ENCODE measurements at places on chromosomes 12 and 14. TPM values are rescaled to one million over a fixed set of nuclear protein-coding genes. Genes with fewer than 3 reads are reported as not detected.

GRCh38 chr14:105884808-105885281 is 358.5 kb downstream of the TMEM121 start:
- DNase-seq = no peak

GRCh38 chr14:68694516-68695235 is 98.2 kb downstream of the ZFP36L1 start:
- DNase-seq = no peak

DNA sequence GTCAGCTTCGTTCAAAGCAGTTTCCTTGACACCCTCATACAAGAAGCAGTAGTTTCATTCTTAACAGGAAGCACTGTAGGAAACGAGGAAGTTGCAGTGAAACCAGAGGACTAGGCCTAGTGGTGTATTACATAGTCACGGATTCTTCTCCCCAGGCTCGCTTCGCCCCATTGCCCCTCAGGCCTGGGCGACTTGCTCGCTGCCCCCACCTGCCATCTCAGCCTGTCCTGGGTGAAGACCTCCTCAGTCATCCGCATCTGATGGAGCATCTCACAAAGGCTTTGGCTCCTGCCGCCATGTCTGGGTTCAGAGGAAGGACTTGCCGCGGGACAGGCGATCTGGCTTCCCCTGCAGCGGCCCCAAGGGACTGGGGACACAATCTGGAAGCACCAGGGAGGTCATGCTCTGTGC is 93.5 kb downstream of the LMNTD1 start:
- no peak for DNase-seq

DNA sequence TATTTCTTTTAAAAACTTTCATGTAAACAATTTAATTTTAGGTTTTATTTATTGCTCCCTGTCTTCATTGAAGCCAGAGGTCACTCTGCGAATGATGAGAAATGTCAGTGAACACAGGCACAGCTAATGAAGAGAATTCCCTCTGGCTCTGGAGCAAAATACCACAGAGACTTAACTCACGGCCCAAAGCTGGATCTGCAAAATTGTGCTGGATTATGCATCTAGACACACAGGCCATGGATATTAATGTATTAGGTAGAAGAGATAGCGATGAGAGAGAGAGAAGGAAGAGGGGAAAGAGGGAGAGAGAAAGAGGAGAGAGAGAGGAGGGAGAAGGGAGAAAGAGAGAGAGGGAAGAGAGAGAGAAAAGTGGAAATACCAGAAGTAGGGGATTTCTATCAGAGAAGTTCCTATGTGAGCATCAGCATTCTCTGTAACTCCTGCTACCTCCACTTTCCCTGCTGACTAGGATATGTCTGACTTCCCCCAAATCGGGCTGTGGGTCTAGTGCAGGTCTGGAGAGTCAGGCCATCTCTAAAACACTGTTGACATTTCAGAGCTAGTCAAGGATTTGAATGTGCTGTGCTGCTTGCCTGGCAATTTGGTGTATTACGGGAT is 3.7 kb downstream of the ARHGDIB start:
- no peak for DNase-seq

- no peak for DNase-seq
Measured at GRCh38 chr14:68341411-68342212, 451.3 kb downstream of the ZFP36L1 start.

DNA sequence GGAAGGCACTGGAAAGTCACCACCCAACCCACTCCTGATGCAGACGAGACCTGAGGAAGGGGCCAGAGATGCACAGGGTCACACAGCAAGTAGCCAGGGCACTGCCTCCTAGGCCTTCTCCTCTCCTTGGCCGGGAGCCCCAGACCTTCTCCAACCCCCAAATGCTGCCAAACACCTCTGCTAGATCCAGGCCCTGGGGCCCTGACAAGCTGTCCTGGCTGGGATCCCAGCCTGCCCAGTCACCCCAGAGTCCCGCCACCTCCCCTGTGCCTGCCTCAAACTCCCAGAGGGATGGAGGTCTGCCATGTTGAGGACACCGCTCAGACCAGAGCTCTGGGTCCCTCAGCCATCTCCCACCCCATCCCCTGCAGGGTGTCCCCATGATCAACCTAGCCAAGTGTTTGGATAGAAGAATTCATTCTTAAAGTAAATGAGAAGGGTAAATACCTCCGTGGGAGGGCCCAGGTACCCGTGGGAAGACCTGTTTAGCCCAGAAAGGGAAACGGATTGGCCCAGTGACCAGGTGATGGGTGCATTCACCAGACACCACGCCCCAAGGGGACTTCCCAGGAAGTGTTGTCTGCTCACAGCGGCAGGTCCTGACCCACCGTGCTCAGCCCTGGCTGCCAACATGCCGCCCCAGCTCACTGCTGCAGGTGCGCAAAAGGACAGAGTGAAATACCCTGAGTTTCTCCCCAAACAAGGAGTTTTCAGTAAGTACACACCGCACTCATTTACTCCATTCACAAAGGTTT is 4.6 kb upstream of the DIO3 start:
- no peak for DNase-seq

- DNase-seq = no peak
Measured at GRCh38 chr14:97457575-97458085, 660.4 kb downstream of the VRK1 start.

The CCDC177 gene
- total RNA-seq = not detected

The SPX gene
- not detected for total RNA-seq
